ENCODE measurements at places on chromosomes 11 and 22. TPM values are rescaled to one million over a fixed set of nuclear protein-coding genes. Genes with fewer than 3 reads are reported as not detected.

TBX1 gene
- not detected for total RNA-seq

OSM gene
- not detected for total RNA-seq

CARD16 gene
- 11.5 TPM for total RNA-seq

GAL gene
- 2.3 TPM for total RNA-seq

MS4A18 gene
- total RNA-seq = not detected

CTSC gene
- total RNA-seq = 340 TPM

DGCR6 gene
- total RNA-seq = not detected

SGSM1 gene
- total RNA-seq = not detected

P2RX6 gene
- total RNA-seq = not detected

POU2AF1 gene
- total RNA-seq = not detected

SAA4 gene
- not detected for total RNA-seq

SCGB2A2 gene
- not detected for total RNA-seq

PLEKHA7 gene
- 0.71 TPM for total RNA-seq

NPAS4 gene
- not detected for total RNA-seq

OR52I2 gene
- not detected for total RNA-seq

SLC22A25 gene
- not detected for total RNA-seq

OR51E2 gene
- total RNA-seq = not detected

HTR3A gene
- not detected for total RNA-seq

TRIM22 gene
- 49.6 TPM for total RNA-seq

ARL14EP gene
- total RNA-seq = 19.7 TPM
